ENCODE measurements at places on chromosomes 7 and 10.

GRCh38 chr7:42931447-42931833 is 534 bp downstream of the PSMA2 start:
- no peak for DNase-seq

GRCh38 chr10:112115781-112116385 is 67.7 kb downstream of the GPAM start:
- DNase-seq = peak; percentile 4

GRCh38 chr10:95474228-95475002 is 86.8 kb downstream of the SORBS1 start:
- no peak for DNase-seq

- DNase-seq = no peak
Observed at GRCh38 chr10:84177541-84178141, 4.0 kb downstream of the GPR15LG start.

- no peak for DNase-seq
Observed at GRCh38 chr7:116955801-116956476, 2.6 kb downstream of the ST7 start.

- no peak for DNase-seq
Observed at GRCh38 chr7:138304071-138304320, 156.1 kb upstream of the TRIM24 start.

- no peak for DNase-seq
Observed at GRCh38 chr7:69953136-69954067, 355.1 kb downstream of the AUTS2 start.

GRCh38 chr10:91017198-91017597 is 96.3 kb upstream of the ANKRD1 start:
- DNase-seq = no peak

DNA sequence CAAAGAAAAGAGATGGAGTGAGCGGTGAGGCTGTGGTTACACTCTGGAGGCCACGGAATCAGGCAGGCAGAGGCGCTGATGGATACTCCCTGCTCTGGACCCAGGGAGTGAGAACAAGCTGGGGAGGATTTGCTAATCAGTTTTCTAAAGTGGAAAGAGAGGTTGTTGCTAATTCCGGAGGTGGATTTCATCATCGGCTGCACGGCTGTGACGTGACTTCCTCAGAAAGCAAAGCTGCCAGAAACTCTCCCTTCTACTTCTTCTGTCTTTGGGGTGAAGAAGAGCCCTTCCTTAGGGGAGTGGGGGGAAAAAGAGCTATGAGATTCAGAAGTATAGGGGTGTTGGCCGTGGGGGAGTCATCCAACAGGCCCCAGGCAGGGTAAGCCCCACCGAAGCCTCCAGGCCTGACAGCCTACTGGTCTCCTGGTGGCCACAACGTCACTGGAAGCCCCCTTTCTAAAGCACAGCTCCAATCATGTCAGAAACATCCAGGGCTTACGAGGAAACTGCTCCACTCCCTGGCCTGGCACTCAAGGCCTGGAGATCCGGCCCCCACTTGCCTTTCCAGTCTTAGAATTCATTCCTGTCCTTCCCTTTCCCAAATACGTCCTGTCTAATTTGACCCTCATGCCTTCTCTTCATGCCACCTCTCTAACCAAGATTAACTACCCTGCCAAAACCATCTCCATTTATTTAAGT is 114.5 kb downstream of the HIP1 start:
- DNase-seq = no peak

DNA sequence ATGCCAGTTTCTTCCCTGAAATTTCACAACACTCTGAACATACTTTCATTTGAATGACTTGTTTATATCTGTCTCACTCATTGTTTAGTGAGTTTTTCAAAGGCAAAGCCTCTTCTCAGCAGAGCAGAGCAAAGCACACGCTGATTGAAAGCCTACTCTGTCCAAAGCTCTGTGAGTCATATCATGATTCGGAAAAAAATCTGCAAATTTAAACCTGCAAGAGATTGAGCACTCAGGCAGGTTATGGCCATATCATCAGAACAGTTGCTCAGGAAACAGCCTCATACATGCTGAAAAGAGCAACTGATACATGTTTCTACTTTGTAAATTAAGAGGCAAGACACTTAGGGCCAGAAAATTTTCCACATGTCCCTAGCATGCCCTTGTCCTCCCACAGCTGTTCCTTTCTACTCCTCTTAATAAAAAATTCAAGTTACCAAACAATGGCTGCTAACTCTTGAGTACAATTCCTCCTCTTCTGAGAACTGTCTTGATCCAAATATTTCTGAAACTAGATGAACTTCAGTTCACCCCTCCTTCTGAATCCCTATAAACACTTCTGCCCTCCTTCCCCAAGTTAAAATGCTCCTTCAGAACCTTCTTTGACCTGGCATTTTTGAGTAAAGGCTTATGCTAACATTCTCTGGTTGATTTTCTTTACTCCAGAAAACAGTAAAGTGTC is 140.6 kb upstream of the HPS1 start:
- DNase-seq = no peak

DNA sequence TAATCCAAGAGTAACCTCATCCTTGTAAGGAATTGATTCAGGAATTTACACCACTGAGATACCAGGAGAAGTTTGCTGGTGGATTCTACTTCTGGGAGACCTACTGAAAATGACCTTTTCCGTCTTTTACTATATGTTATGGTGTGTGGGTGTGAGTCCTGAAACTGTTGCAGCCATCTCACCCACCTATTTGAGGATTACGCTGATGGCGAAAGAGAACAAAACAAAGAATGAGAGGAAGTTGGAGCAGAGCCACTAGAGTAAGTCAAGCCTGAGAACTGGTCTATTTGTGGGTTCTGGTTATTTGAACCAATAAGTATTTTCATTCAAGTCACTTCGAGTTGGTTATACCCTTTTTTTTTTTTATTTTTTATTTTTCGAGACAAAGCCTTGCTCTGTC is 12.7 kb upstream of the ABCC2 start:
- DNase-seq = no peak
